ENCODE measurements at places on chromosomes 4 and X.

DNA sequence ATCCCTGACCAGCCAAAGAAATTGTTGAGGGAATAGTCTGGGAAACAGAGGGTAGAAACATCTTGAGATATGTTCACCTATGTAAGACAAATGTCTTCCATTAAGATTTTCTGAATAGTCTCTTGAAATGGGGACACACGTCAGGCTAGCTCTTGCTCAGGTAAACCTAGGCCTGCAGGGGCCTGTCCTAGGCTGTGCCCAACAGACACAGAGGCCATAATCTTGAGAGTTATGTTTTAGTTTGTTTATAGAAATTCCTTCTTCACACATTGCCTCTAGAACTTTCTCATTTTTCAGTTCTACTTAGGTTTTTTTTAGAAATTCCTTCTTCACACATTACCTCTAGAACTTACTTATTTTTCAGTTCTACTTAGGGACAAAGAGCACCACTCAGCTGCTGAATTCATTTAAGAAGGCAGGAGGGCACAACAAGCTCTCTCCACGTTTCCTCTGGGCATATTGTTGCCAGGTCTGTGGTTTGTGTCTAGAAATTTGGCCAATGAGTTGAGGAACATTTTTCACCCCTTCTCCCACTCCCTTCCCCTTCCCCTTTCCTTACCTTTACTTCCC lies 94.9 kb downstream of the ARHGAP24 start:
- DNase-seq: no peak
- H3K4me1 ChIP-seq: no peaks in the 10 kb centered on the region
- no peaks in the 10 kb centered on the region for H3K36me3 ChIP-seq
- H3K27ac ChIP-seq: no peak overlapping the region
- H3K4me3 ChIP-seq: no peak overlapping the region

GRCh38 chr4:151766691-151767090 lies 5.9 kb upstream of the GATB start:
- H3K4me3 ChIP-seq: no peak overlapping the region
- no peaks in the 10 kb centered on the region for H3K27me3 ChIP-seq
- no peaks in the 10 kb centered on the region for H3K4me1 ChIP-seq
- DNase-seq: no peak
- H3K27ac ChIP-seq: no peak overlapping the region
- H3K36me3 ChIP-seq: no peaks in the 10 kb centered on the region

DNA sequence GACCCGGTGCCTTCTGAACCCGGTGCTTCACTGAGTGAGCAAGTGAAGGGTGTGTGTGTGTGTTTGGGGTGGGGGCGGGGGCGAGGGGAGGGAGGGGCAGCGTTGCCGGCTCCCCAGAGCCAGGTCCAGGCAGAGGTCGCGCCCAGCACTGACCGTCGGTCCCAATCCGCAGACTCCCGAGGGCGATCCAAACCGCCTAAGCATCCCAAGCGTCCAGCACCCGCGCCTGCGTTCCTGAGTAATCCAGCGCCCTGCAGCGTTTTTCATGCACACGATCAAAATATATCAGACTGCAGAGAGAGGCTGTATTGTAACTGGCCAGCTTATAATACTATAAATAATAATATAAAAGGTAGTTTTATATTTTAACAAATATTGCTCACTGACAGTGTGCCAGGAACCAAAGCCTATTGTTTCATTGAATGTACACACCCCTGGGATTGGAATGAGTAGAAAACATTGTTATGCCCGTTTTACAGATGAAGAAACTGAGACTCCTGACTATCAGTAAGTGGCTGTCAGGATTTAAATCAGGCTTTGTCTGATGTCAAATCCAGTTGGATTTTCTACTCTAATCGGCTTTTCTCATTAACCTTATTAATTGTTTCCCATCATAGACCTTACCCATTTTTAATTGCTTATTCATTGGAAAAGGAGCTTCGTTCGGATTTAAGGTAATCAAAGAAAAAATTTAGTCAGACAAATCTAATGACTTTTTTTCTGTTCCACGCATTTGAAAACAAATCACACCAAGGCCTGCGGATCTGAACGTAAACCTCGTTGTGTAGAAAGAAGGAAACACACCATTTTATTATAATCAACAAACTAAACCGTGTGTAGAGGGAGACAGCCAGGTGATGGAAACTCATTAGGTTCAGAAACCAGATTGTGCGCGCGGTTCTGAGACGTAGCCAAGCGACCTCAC lies 4.0 kb upstream of the NKX3-2 start:
- H3K27me3 ChIP-seq: peaks cover 39% of the 10 kb centered on the region
- H3K4me3 ChIP-seq: no peak overlapping the region
- H3K4me1 ChIP-seq: no peaks in the 10 kb centered on the region
- no peak for DNase-seq

DNA sequence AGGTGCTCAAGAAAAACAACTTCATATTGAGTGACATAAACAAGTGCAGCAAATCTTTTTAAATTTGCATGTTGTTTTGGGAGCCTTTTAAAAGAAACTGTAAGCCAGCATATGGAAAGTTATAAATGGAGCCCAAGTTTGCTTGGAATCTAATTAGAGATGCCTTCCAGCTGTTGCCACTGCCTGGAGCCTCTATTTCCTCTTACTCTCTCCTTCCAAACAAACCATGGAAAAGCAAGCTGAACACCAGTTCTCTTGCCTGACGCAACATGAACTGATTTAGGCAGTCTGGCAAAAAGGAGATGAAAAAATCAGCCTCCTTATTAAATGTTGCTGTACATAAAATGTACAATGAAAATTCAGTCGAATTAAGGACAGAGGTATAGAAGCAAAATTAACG lies 21.5 kb downstream of the ARSJ start:
- peaks cover 6% of the 10 kb centered on the region for H3K36me3 ChIP-seq
- H3K27me3 ChIP-seq: no peaks in the 10 kb centered on the region
- H3K4me3 ChIP-seq: no peak overlapping the region
- DNase-seq: peak; percentile 63
- H3K27ac ChIP-seq: peak overlapping the region; percentile 91

- no peak for DNase-seq
- H3K4me3 ChIP-seq: no peak overlapping the region
Measured at GRCh38 chrX:5857232-5857631, 371.4 kb downstream of the NLGN4X start.

GRCh38 chr4:108361886-108362285 lies 193.2 kb upstream of the LEF1 start:
- no peak for DNase-seq
- no peak overlapping the region for H3K27ac ChIP-seq
- H3K4me1 ChIP-seq: peaks cover 3% of the 10 kb centered on the region

DNA sequence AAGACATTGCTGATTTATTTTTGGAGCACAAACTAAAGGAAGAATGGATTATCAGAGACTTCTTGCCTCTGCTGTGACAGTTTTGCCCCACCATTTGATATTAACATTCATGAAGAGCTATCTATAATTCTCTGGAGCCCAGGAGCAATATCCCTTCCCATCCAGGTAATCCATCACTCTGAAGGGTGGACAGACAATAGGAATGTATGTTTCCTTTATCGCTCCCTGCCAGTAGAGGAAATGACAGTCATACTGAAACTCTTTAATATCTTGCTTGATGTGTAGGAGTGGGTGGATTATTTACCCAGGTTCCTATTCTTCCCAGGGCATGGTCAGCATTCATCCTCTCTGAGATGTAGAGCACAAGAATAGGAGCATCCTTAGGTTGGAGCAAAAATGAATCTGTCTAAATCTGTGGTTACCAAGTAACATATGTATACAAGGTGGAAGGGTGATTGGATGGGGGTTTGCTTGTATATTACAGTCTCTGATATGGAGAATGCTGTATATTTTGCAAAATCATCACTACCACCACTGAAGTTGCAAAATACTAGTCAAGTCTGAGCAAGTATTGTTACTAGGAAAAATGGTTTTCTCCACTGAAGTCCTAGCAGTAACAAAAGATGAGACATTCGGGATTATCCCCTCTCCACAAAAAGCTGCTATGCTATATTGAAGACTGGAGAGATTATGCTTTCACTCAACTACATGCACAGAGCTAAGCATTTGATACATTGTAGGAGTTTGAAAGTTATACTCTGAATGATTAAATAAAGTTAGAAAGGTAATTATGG lies 151.6 kb downstream of the CBLL2 start:
- H3K4me1 ChIP-seq: no peaks in the 10 kb centered on the region
- no peak for DNase-seq
- no peaks in the 10 kb centered on the region for H3K36me3 ChIP-seq
- no peak overlapping the region for H3K4me3 ChIP-seq

- peak; percentile 43 for DNase-seq
- H3K27ac ChIP-seq: no peak overlapping the region
- no peaks in the 10 kb centered on the region for H3K36me3 ChIP-seq
- peaks cover 7% of the 10 kb centered on the region for H3K4me1 ChIP-seq
- H3K4me3 ChIP-seq: no peak overlapping the region
Measured at GRCh38 chrX:10414862-10415261, 205.5 kb downstream of the MID1 start.

DNA sequence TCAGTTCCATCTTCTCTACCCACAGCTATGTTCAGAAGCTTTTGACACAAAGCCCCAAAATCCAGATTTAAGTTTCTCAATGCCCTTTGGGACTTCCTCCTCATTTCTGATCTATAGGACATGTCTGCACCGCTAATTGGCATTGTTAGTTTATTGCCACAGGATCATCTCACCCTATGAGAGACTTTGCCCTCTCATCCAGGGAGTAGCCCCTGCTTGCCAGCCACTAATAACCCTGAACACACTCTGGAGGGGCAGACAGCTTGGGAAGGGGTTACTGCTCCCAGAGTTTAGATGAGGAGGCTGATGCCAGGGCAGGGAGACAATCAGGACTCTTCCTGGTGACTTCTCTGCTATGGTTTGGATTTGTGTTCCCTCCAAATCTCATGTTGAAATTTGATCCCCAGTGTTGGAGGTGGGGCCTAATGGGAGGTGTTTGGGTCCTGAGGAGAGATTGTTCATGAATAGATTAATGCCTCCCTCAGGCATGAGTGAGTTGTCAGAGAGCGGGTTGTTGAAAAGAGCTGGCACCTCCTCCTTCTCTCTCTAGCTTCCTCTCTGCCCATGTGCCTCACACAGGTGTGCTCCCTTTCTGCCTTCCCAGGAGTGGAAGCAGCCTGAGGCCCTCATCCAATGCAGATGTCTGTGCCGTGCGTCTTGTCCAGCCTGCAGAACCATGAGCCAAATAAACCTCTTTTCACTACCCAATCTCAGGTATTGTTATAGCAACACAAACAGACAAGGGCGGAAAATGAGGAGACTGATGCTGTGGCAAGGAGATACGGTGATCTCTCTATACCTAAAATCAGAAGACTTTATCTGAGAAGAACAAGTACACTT lies 3.6 kb upstream of the SCARB2 start:
- no peaks in the 10 kb centered on the region for H3K36me3 ChIP-seq
- H3K27ac ChIP-seq: no peak overlapping the region
- H3K4me3 ChIP-seq: no peak overlapping the region
- H3K27me3 ChIP-seq: no peaks in the 10 kb centered on the region

DNA sequence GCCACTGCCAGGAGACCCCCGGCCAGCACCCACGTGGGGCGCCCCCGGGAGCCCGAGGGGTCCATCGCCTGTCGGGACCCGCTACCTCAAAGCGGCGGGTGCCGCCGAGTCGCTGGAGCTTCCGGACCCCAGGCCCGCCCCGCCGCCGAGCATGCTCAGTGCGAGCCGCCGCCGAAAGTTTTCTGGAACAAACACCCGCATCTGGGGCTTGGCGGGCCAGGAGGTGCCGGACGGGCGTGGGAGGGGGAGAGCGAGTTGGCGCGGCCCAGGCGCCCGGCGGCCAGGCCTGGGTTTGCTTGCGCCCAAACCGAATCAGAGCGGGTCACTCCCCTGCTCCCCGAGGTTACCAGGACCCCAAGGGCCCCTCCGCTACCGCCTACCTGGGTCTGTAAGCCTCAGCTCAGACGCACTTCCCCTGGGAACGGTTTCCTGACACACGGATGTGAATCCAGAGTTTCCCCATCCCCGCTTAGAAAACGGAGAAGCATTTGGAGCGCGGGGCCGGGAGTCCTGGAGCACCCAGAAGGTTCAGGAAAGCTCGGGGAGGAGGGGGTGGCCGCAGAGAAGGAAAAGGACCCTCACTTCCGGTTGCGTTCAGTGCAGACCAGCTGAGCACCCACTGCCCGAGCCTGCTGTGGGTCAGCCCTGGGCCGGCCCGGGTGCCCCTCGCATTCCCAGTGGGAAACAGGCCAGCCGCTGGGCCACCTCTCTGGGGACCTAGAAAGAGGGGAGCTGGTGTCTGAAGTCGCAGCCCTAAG lies at the start of gene EVC2:
Gene EVC2, minus strand, starts transcription at position 111 of the 758 bp plus-strand sequence. Its CDS starts 46 bp downstream, at position 65.
- peak within 1 kb of the TSS; percentile 63 for H3K4me3 ChIP-seq
- DNase-seq: peak; percentile 46
- H3K4me1 ChIP-seq: peaks cover 33% of the 10 kb centered on the region

GRCh38 chrX:143571521-143571920 lies 54.2 kb upstream of the SPANXN3 start:
- H3K27ac ChIP-seq: no peak overlapping the region
- H3K4me1 ChIP-seq: no peaks in the 10 kb centered on the region
- no peaks in the 10 kb centered on the region for H3K27me3 ChIP-seq
- no peak for DNase-seq

GRCh38 chr4:70903291-70903603 lies 1.1 kb downstream of the MOB1B start:
- DNase-seq: no peak
- H3K27me3 ChIP-seq: no peaks in the 10 kb centered on the region
- H3K4me1 ChIP-seq: 0 out of 2 replicates have a peak, but pooled peaks cover 1% of the 10 kb centered on the region
- H3K36me3 ChIP-seq: peaks cover 15% of the 10 kb centered on the region
- H3K4me3 ChIP-seq: peak overlapping the region; percentile 83

GRCh38 chrX:49879656-49880277 lies 483 bp downstream of the USP27X start:
- peak overlapping the region; percentile 95 for H3K4me3 ChIP-seq
- no peaks in the 10 kb centered on the region for H3K36me3 ChIP-seq
- DNase-seq: peak; percentile 1
- peak overlapping the region; percentile 57 for H3K27ac ChIP-seq

GRCh38 chrX:105347373-105347772 lies 126.9 kb upstream of the TEX13A start:
- H3K4me1 ChIP-seq: no peaks in the 10 kb centered on the region
- DNase-seq: no peak
- H3K27me3 ChIP-seq: no peaks in the 10 kb centered on the region
- H3K4me3 ChIP-seq: no peak overlapping the region

GRCh38 chr4:143581331-143581946 lies 67.9 kb downstream of the SMARCA5 start:
- no peaks in the 10 kb centered on the region for H3K27me3 ChIP-seq
- H3K4me3 ChIP-seq: no peak overlapping the region
- no peak overlapping the region for H3K27ac ChIP-seq

- no peak overlapping the region for H3K4me3 ChIP-seq
- DNase-seq: no peak
- H3K4me1 ChIP-seq: no peaks in the 10 kb centered on the region
- no peak overlapping the region for H3K27ac ChIP-seq
Measured at GRCh38 chr4:173746424-173746823, 216.4 kb upstream of the HAND2 start.

DNA sequence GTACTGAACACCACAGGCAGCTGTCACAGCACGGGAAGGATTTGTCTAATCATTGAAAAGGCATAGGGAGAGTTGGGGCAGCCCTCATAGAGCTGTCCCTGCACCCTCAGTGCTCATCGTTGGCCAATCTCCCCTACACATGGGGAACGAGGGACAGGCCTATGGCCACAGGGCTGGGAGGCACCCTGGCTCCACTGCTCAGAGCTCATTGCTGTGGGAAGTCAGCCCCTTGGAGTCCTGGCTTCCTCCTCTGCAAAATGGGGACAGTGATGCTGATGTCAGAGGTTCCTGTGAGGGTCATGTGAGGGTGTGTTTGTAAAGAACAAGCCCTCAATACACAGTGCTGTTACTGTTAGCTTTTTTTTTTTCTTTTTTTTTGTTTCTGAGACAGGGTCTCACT lies 19.3 kb upstream of the HTRA3 start:
- no peak overlapping the region for H3K27ac ChIP-seq
- peaks cover 11% of the 10 kb centered on the region for H3K4me1 ChIP-seq
- H3K4me3 ChIP-seq: no peak overlapping the region
- H3K27me3 ChIP-seq: peaks cover 3% of the 10 kb centered on the region

Measured in IMR-90 (cell line).